Fibroblast of skin of abdomen (primary cell): ENCODE measurements at places on chromosomes 2 and 18.
A peak's percentile ranks its signal among the peaks of the same experiment; 100 is the strongest.

- no peak for DNase-seq
Measured at GRCh38 chr2:26588576-26588975, 52.6 kb downstream of the CIB4 start.

- DNase-seq = peak; percentile 100
Measured at GRCh38 chr18:48629730-48630324, 91.0 kb downstream of the CTIF start.

GRCh38 chr2:236545814-236546480 is 23.7 kb upstream of the ACKR3 start:
- DNase-seq = no peak

DNA sequence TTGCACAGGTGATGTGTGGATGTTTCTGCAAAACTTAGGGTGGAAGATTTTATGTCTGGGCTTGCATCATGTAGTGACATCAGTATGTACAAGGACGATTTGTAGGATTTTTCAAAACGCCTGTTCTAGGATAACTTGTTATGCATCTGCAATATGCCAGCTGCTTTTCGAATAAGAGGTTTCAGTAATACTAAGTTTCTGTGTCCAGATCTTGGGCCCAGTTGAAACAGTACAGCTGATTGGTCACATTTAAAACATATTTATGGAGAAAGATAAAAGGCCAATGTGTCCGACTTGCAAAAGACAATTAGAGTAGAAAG is 1.2 kb downstream of the PTPN4 start:
- no peak for DNase-seq

- DNase-seq = no peak
Measured at GRCh38 chr18:56977771-56978170, 169.1 kb upstream of the BOD1L2 start.

DNA sequence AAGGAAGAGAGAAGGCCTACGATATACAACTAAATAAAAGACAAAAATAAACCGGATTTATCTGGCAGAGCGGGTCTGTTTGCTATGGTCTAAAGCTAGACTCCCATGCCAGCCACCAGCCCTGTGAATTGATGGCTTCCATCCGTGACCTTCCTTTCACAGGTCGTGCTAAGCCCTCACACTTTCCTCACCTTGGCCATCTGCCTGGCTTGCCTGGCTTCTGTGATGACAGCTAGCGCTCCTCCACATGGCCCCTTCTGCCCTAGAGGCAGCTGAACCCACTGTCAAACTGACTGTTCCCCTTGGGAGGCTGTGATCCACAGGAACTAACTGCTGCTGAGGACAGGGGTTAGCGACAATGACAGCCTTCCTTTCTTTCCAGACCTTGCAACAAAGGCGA is 32.5 kb downstream of the GAREM1 start:
- no peak for DNase-seq

- no peak for DNase-seq
Measured at GRCh38 chr2:45337481-45337880, 273.6 kb downstream of the SRBD1 start.

DNA sequence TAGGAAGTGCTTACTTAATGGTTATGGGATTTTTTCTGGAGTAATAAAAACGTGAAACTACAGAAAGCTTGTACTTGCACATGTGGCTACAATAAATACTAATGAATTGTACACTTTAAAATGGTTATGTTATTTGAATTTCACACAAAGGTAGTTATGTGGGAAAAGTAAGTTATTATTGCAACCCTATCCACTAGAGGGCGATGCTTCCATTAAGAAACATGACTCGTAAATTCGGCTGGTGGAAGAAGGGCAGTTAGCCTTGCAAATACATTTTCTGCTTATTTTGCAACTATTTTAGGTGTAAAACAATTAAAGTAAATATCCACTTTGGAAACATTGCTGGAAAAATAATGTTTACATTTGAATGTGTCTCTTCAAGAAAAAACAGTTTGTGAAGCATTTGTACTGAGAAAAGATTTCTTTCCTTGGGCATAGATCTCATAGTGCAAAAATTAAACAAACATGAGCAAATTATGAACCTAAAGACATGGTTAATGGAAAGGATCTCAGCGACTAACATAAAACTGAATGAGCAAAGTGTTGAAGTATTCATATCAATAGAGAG is 68.1 kb upstream of the CSRNP3 start:
- peak; percentile 63 for DNase-seq

GRCh38 chr2:140356697-140357096 is 1576.5 kb upstream of the NXPH2 start:
- no peak for DNase-seq
